ENCODE measurements at places on chromosomes 13 and 19.

DNA sequence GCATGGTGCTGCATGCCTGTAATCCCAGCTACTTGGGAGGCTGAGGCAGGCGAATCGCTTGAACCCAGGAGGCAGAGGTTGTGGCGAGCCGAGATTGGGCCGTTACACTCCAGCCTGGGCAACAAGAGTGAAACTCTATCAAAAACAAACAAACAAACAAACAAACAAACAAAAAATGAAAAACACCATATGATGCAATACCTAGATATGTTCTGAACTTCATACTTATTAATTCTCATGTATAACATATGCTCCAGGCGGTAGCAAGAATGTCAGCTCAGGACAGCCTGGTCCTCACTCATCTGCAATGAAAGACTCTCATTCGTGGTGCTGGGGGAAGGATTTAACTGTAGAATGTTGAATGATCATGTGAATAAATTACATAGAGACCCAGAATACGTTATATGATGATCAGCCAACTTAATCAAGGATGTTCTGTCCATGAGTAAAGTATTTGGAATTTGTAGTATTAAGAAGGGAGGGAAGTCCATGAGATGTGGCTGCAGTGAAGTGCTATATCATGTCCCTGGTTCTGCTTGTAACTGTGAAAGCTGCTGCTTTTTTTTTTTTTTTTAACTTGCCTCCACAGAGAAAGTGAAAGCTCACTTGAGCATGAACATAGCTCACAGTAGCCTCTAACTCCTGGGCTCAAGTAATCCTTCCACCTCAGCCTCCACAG, 206.8 kb downstream of the UQCRFS1 start:
- no peak for DNase-seq

- no peak for DNase-seq
Observed at GRCh38 chr13:43959291-43959690, 79.6 kb downstream of the LACC1 start.

DNA sequence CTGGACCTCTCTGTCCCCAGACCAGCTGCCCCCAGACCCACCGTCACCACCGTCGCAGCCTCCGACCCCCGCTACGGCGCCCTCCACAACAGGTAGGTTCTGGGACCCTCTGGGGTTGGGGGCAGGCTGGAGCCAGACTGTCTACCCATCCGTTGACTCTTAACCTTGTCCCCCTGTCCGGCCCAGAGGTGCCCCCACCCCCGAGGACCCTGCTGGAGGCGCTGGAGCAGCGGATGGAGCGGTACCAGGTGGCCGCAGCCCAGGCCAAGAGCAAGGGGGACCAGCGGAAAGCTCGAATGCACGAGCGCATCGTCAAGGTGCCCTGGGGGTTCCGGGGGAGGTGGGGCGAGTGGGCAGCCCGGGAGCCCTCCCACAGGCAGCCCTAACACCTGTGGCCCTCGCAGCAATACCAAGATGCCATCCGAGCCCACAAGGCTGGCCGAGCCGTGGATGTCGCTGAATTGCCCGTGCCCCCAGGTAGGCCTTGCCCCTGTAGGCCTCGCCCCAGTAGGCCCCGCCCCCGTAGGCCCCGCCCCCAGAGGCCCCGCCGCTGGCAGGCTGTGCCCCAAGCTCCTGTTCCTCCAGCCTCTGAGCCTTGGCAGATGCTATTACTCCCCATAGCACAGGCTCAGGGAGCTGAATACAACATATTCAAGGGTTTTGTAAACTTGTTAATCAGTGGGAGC, 12.9 kb downstream of the CC2D1A start:
- no peak for DNase-seq

- DNase-seq = no peak
Observed at GRCh38 chr19:2540646-2541454, 64.9 kb downstream of the GADD45B start.

DNA sequence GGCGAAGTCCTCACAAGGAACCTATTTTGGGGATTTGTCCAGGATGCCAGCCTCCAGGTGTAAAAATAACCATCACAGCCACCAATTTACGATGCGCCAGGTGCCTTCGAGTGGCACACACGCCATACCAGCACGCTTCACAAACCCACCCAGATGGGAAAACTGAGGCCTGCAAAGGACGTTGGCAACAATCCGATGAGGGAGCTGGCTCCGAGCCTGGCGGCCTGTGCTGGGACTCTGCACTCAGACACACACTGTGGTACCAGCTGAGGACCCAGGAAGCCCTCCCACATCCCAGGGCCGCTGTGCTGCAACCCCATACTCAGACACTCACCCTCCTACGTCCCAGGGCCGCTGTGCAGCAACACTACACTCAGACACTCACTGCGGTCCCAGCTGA, 65.0 kb upstream of the C13orf46 start:
- no peak for DNase-seq

DNA sequence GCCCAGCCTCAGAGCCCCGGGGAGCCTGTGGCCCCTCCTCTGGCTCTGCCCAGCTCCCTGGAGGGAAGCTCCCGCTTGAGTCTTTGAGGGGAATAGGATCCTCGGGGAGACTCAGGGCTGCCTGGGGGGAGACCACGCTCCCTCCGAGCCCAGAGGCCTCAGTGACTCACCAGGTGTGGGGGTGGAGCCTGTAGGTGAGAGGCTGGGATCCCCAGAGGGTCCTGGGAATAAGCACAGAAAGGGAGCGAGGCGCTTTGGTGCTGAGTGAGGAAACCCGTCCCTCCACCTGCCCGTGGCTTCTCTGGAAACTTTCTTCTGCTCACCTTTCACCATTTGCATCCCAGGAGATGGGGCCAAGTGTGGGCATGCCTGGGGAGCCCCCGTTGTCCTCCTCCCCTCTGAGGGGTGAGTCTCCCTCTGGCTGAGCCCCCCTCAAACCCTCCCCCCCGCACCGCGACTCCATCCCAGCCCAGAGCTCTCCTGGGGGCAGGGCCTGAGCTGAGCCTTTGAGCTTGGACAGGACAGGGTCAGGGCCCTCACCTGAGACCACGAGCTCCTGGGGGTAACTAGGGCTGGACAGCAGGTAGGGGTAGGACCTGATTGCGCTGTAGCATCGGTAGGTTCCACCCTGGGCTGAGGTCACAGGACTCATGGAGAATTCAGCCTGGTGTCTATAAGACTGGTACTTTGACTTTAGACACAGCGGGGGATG, 2.7 kb downstream of the LILRB5 start:
- no peak for DNase-seq

DNA sequence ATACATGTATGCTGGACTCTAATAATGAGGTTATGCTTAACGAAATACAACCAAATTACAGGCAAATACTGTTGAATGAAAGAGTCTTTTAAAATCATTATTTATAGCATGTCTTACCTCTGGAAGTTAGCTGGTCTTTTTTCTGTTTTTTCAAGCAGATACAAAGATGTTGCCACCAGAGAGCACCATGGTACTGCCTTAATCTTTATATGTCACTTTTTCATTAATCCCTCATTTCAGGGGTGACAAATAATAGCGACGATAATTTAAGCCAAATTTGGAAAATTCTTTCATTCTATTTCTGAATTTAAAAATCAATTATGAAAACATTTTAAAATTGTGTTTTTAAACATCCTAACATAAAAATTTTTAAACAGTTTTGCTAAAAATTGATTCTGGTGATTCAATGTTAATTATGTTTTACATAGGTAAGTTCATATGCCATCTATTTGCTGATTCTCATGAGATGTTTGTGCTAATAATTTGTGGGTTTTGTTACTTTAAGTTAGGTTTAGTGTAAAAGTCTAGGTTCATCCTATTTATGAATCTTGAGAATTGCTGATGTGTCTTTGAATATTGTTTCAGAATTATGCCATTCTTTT, 379.3 kb upstream of the SGCG start:
- DNase-seq = peak; percentile 21

DNA sequence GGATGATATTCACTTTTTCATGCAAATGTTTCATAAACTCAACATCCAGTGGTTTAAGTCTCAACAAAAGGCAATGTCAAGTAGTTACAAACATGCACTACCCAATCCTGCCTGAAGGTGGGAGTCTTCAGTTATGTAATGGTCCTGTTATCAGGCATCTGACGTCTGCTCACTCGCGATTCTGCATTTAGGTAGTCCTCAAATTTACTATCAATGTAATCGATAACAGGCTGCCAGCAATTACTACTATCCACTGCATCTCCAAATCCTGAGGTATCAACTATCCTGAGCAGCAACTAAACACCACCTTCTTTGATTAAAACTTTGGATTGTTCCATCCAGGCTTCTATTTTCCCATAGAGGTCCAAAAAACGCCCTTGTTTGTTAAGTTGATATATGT, 51.2 kb downstream of the NLRP12 start:
- DNase-seq = peak; percentile 80

DNA sequence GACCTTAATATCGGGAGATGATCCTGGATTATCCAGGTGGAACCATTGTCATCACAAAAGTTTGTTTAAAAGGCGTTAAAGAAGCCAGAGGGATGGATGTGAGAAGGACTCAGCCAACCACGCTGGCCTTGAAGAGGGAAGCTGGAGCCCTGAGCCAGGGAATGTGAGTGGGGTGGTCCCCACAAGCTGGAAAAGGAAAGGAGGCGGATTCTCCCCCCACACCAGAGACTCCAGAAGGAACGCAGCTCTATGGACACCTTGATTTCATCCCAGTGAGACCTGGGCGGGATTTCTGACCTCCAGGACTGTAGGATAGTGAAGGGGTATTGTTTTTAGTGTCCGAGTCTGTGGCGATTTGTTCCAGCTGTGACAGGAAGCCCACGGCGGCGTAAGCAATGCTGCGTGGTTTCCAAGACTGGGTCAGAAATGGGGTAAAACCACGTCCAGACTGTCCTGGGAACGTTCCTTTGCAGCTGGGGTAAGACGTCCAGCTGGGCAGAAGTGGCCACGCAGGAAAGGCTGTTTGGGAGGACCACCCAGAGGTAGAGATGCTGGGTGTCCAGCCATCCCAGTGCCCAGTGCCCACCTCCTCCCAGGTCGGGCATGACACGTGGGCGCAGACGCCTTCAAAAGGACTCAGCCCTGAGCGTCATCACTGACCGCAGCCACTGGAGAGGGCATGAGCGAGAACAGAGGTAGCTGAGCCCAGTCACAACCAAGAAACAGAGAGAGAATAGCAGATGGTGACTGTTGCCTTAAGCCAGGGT, 125.4 kb upstream of the USP29 start:
- DNase-seq = no peak

DNA sequence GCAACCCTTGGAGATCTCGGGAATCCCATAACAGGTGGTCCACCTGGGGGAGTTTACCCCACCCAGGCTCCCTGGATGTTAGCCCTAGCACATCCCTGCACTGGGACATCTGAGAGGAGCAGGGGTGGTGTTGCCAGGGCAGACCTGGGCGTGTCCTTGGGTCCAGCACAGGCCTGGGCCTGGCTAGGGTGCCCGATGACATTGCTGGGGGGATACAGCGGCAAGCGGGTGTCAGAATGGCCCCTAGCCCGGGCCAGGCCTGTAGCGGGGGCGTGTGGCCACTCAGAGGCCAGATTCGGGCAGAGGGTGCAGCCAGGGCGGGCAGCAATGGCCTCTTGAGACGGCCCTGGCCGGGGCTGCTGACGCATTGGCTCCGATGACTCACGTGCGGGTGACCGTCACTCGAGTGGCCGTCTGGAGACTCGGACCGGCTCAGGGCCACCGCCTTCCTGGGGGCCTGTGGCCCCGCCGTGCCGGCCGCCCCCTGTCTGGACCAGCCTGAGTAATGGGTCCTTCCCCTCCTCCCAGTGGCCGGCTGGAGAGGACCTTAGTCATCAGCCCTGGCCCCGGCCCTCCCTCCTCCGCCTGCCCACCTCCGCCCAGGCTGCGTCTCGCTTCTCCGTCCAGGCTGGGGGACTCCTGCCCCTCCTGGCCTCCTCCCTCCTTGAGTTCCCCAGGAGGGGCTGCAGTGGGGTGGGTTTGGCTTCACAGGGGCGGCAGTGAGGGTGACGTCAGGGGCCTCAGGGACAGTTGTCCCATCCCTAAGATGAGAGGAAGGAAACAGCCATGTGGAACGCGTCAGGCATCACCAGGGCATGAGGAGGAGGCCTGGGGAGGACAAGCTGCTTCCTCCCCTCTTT, 23.2 kb upstream of the CRTC1 start:
- peak; percentile 88 for DNase-seq

- DNase-seq = no peak
Observed at GRCh38 chr13:101397742-101398141, 18.6 kb downstream of the NALCN start.

GRCh38 chr13:51101636-51102235, 9.3 kb downstream of the C13orf42 start:
- no peak for DNase-seq

DNA sequence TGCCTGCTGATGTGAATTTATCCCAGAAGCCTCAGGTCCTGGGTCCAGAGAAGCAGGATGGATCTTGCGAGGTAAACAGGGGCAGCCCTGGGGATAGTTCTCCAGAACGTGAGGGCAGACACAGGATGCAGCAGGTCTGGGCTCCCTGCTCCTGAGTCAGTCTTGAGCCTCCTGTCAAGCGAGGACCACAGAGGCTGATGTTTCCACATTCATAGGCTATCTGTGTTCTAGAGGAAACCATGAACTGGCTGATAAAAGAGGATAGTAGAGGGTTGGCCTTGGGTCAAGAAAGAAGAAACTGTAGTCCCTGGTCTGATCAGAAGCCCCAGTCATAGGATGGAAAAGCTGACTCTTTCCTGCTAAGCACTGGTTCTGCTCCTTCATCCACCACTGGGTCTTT, 2.2 kb downstream of the ZNF175 start:
- no peak for DNase-seq

- DNase-seq = no peak
Observed at GRCh38 chr13:44822291-44822690, 167.0 kb downstream of the NUFIP1 start.

DNA sequence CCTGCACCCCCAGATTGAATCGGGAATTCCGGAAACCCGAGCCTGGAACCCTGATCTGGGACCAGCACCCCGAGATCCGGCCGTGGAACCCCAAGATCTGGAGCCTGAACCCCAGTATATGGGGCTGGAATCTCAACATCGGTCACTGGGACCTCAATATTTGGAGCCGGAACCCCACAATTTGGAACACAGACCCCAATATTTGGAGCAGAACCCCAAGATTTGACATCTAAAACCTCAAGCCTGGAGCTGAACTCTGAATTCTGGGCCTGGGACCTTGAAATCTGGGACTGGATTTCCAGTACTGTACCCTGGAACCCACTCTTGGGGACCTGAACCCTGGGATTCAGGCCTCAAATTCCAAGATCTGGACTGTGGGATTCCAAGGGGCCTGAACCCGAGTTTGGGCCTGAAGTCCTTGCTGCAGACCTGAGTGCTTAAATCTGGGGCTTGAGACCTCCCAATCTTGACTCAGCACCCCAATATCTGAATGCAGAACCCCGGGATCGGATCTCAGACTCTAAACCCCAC, 629 bp downstream of the LRFN3 start:
- no peak for DNase-seq

GRCh38 chr19:4278010-4278409, 1.1 kb upstream of the SHD start:
- peak; percentile 16 for DNase-seq

- DNase-seq = no peak
Observed at GRCh38 chr13:50074843-50075242, 59.6 kb downstream of the KCNRG start.

GRCh38 chr13:112510002-112510780, 77.8 kb downstream of the TUBGCP3 start:
- DNase-seq = peak; percentile 21

GRCh38 chr13:30796132-30796572, 60.8 kb downstream of the ALOX5AP start:
- DNase-seq = peak; percentile 51
